ENCODE measurements at places on chromosomes 7 and 10. TPM values are rescaled to one million over a fixed set of nuclear protein-coding genes. Genes with fewer than 3 reads are reported as not detected.

Gene VWA2
- 10.6 TPM for total RNA-seq

- no peaks in the 10 kb centered on the region for H3K36me3 ChIP-seq
- no peak overlapping the region for H3K27ac ChIP-seq
- DNase-seq, result no peak
Measured at GRCh38 chr10:32332299-32332750, 14.6 kb downstream of the EPC1 start.

Gene LIPM
- not detected for total RNA-seq

GRCh38 chr10:49620841-49621378 is 7.1 kb downstream of the CHAT start:
- DNase-seq, result no peak
- peaks cover 22% of the 10 kb centered on the region for H3K27me3 ChIP-seq
- H3K36me3 ChIP-seq, result no peaks in the 10 kb centered on the region
- no peak overlapping the region for H3K27ac ChIP-seq

DNA sequence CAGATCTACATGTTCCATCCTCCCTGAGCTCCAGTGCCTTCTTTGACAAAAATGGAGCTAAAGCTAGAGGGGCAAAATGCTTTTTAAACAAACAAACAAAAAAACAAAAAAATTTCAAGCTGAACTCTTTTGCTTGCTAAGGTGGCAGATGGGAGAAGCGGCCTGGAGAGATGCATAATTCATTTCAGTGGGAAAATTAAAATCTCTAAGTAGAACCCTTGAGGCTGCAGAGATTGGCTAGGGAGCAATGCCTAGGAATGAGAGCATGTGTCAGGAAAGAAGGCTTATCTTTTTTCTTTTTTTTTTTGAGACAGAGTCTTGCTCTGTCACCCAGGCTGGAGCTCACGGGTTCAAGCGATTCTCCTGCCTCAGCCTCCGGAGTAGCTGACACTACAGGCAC is 46.4 kb upstream of the SAMD8 start:
- DNase-seq, result no peak
- H3K27me3 ChIP-seq, result no peaks in the 10 kb centered on the region
- no peaks in the 10 kb centered on the region for H3K36me3 ChIP-seq
- no peaks in the 10 kb centered on the region for H3K4me1 ChIP-seq
- H3K27ac ChIP-seq, result no peak overlapping the region

DNA sequence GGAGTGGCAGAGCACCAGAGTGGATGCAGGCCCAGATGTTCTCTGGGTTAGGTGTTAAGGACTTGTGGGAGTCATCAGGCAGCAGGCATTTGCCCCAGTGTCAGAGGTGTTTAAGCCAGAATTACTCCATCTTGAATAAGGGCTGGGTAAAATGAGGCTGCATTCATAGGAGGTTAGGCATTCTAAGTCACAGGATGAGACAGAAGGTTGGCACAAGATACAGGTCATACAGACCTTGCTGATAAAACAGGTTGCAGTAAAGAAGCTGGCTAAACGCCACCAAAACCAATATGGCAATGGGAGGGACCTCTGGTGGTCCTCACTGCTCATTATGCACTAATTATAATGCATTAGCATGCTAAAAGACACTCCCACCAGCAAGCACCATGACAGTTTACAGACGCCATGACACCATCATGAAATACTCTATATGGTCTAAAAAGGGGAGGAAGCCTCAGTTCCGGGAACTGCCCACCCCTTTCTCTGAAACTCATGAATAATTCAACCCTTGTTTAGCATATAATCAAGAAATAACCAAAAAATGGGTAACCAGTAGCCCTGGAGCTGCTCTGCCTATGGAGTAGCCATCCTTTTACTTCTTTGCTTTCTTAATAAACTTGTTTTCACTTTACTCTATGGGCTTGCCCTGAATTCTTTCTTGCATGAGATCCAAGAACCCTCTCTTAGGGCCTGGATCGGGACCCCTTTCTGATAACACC is 882 bp upstream of the LRRC61 start:
- peak overlapping the region; percentile 61 for H3K4me3 ChIP-seq
- peaks cover 50% of the 10 kb centered on the region for H3K4me1 ChIP-seq
- DNase-seq, result no peak
- H3K36me3 ChIP-seq, result peaks cover 11% of the 10 kb centered on the region
- H3K27me3 ChIP-seq, result no peaks in the 10 kb centered on the region

DNA sequence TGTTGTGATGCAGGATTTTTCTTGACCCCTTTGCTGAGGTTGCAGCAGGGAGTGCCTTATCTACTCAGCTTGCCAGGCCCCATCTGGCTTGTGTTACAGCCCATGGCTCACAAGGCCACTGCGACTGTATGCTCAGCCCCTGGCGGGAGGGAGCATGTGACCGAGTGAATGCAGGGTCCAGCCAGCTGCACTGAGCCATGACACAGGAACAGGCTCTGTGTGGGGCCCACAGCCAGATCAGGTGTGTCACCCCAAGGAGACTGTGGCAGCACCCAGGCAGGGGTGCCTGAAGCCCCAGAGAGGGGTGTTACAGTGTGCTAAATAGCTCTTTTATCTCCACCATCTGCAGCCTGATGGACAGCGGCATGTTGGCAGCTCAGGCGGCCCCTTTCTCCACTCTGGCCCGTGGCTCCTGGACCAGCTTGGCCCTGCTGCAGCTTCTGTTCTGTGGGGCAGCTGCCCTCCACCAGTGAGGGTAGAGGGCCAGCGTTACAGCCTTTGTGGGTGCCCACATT is 2.6 kb upstream of the PCBD1 start:
- no peak overlapping the region for H3K27ac ChIP-seq
- H3K27me3 ChIP-seq, result no peaks in the 10 kb centered on the region
- peaks cover 35% of the 10 kb centered on the region for H3K4me1 ChIP-seq

GRCh38 chr10:48257407-48257961 is 17.0 kb downstream of the FRMPD2 start:
- H3K4me1 ChIP-seq, result no peaks in the 10 kb centered on the region
- H3K36me3 ChIP-seq, result no peaks in the 10 kb centered on the region
- H3K27me3 ChIP-seq, result no peaks in the 10 kb centered on the region
- no peak overlapping the region for H3K4me3 ChIP-seq
- H3K27ac ChIP-seq, result no peak overlapping the region
- no peak for DNase-seq

Gene EEPD1
- 7.9 TPM for total RNA-seq

GRCh38 chr7:69654849-69655707 is 56.8 kb downstream of the AUTS2 start:
- H3K4me3 ChIP-seq, result no peak overlapping the region
- H3K27me3 ChIP-seq, result no peaks in the 10 kb centered on the region
- peaks cover 53% of the 10 kb centered on the region for H3K4me1 ChIP-seq

- H3K4me3 ChIP-seq, result no peak overlapping the region
- H3K27me3 ChIP-seq, result no peaks in the 10 kb centered on the region
- H3K4me1 ChIP-seq, result no peaks in the 10 kb centered on the region
- DNase-seq, result no peak
- H3K27ac ChIP-seq, result no peak overlapping the region
Measured at GRCh38 chr7:128284102-128284501, 43.0 kb downstream of the LEP start.

GRCh38 chr7:39360038-39360437 is 206.2 kb upstream of the YAE1 start:
- H3K4me1 ChIP-seq, result no peaks in the 10 kb centered on the region
- no peak overlapping the region for H3K4me3 ChIP-seq
- H3K36me3 ChIP-seq, result no peaks in the 10 kb centered on the region
- no peak for DNase-seq

DNA sequence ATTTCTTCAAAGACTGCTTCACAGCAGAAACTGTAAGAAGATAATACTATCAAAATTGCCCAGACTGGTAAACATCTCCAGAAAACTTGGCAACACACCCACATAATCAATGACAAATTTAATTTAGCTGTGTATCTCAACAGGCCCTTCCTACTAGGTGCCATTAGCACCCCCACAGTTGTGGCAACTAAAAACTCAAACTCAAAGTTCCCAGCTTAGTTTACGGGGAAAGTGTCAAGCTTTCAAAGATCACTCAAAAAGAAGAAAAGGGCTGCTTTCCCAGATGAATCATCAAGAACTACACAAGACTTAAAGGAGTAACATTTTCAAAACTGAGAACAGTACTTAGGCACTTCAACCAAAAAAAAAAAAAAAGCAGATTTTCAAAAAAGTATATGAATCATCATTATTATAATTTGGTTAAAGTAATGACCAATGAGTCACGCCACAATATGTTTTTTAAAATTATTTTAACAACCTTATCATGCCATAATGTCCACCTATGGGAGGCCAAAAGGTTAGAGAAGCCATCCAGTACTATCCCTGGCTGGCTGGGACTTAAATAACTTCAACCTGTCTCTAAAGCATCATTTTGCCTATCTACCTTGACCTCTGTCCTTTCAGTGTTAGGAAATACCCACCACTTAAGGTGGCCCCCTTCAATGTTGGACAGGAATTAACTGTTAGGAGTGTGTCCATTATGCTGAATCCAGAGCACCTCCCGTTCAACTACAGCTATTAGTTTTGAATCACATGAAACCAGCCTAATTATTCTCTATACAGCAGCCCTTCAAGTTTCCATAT is 90.8 kb downstream of the ZFAND4 start:
- no peak overlapping the region for H3K4me3 ChIP-seq
- H3K27ac ChIP-seq, result no peak overlapping the region
- DNase-seq, result no peak
- peaks cover 23% of the 10 kb centered on the region for H3K4me1 ChIP-seq
- H3K27me3 ChIP-seq, result no peaks in the 10 kb centered on the region

DNA sequence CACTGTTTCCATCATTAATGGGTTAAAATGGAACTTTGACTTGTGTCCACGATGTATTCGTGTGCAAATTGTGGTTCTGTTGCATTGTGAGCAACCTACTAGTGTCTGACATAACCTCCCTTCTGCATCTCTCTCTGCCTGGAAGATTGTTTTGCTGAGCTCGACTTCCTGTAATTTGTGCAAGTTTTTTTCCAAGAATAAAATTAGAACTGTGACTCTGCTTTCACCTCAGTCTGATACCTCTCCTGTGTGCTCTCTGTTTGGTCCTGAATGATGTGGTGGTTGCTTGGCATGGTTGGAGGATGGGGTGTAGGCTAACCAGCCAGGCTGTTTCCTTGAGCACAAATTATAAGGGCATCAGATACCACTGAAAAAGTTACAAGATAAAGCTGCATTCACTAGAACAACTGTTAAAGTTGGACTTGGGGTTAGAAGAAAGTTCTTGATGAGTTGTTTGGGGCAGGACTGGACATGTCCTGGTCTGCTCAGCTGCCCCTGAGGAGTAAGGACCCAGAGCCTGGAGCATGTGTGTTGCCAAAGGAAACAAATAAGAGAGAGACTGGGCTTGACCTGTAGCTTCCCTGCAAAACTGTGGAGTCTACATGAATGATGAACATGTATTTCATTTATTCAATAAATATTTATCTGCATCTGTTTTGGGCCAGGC is 1.9 kb upstream of the VOPP1 start:
- peaks cover 40% of the 10 kb centered on the region for H3K4me1 ChIP-seq
- H3K27ac ChIP-seq, result no peak overlapping the region
- no peaks in the 10 kb centered on the region for H3K27me3 ChIP-seq
- H3K36me3 ChIP-seq, result no peaks in the 10 kb centered on the region

- H3K4me3 ChIP-seq, result no peak overlapping the region
- H3K27me3 ChIP-seq, result peaks cover 2% of the 10 kb centered on the region
- DNase-seq, result peak; percentile 35
- H3K36me3 ChIP-seq, result no peaks in the 10 kb centered on the region
- H3K27ac ChIP-seq, result no peak overlapping the region
Measured at GRCh38 chr10:43043342-43043772, 33.5 kb upstream of the RET start.

Gene WDFY4
- total RNA-seq, result 44.4 TPM

- H3K36me3 ChIP-seq, result no peaks in the 10 kb centered on the region
- H3K27me3 ChIP-seq, result peaks cover 8% of the 10 kb centered on the region
- no peak for DNase-seq
Measured at GRCh38 chr10:128971374-128972035, 495.5 kb upstream of the MGMT start.

GRCh38 chr7:65554-65953 is 126.8 kb upstream of the FAM20C start:
- H3K27ac ChIP-seq, result no peak overlapping the region
- H3K27me3 ChIP-seq, result no peaks in the 10 kb centered on the region
- DNase-seq, result peak; percentile 4
- no peaks in the 10 kb centered on the region for H3K36me3 ChIP-seq

Gene MRLN
- total RNA-seq, result not detected

- no peaks in the 10 kb centered on the region for H3K27me3 ChIP-seq
- no peak for DNase-seq
- H3K27ac ChIP-seq, result no peak overlapping the region
- H3K4me1 ChIP-seq, result peaks cover 8% of the 10 kb centered on the region
Measured at GRCh38 chr7:35725280-35725680, 30.3 kb upstream of the HERPUD2 start.

DNA sequence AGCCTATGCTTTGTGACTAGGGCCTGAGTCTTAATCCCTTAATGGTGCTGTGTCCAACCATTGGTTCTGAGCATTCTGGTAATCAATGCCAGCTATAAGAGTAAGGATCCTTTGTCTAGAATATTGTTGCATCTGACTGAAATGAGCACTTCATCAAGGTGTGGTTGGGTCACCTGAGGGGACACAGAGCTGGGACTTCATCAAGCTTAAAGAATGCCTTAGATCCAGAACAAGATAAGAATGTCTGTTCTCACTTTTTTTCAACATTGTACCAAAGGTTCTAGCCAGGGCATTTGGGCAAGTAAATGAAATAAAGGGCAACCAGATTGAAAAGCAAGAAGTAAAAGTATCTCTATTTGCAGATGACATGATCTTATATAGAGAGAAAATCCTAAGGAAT is 280.4 kb downstream of the MTERF1 start:
- no peak overlapping the region for H3K4me3 ChIP-seq
- no peaks in the 10 kb centered on the region for H3K4me1 ChIP-seq
- DNase-seq, result no peak
- H3K36me3 ChIP-seq, result no peaks in the 10 kb centered on the region
- no peak overlapping the region for H3K27ac ChIP-seq

Gene ATP6V0A4
- 1.7 TPM for total RNA-seq

Gene EPO
- not detected for total RNA-seq

- H3K4me1 ChIP-seq, result no peaks in the 10 kb centered on the region
- H3K4me3 ChIP-seq, result no peak overlapping the region
- H3K27me3 ChIP-seq, result no peaks in the 10 kb centered on the region
- no peaks in the 10 kb centered on the region for H3K36me3 ChIP-seq
- DNase-seq, result no peak
Measured at GRCh38 chr10:62183442-62183841, 85.2 kb downstream of the RTKN2 start.

GRCh38 chr7:33503014-33503413 is 373.6 kb downstream of the BBS9 start:
- H3K36me3 ChIP-seq, result no peaks in the 10 kb centered on the region
- no peaks in the 10 kb centered on the region for H3K27me3 ChIP-seq
- H3K4me3 ChIP-seq, result no peak overlapping the region
